ENCODE measurements at places on chromosomes 7 and 10.

GRCh38 chr7:138238734-138239659 is 162.7 kb downstream of the AKR1D1 start:
- DNase-seq, result no peak

DNA sequence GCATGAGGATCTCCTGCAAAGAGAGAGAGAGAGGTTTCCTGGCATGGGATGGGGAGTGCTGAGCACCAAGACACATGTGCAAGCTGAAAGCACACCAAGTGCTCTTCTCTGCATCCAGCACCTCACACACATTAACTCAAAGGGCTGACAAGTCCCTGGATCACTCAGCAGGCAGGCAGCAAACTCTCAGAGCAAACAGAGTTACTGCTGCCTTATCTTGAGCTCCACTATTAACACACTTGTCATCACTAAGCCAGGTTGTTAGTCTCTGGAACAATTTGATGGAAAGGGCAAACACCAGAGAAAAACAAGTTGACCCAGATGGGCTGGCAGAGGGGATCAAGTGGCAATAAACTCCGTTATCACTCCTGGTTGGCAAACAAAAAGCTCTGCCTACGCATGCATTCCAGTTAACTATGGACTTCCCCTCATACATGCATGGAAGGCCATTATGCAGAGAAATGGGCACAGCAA is 349.9 kb downstream of the KCNMA1 start:
- peak; percentile 70 for DNase-seq

DNA sequence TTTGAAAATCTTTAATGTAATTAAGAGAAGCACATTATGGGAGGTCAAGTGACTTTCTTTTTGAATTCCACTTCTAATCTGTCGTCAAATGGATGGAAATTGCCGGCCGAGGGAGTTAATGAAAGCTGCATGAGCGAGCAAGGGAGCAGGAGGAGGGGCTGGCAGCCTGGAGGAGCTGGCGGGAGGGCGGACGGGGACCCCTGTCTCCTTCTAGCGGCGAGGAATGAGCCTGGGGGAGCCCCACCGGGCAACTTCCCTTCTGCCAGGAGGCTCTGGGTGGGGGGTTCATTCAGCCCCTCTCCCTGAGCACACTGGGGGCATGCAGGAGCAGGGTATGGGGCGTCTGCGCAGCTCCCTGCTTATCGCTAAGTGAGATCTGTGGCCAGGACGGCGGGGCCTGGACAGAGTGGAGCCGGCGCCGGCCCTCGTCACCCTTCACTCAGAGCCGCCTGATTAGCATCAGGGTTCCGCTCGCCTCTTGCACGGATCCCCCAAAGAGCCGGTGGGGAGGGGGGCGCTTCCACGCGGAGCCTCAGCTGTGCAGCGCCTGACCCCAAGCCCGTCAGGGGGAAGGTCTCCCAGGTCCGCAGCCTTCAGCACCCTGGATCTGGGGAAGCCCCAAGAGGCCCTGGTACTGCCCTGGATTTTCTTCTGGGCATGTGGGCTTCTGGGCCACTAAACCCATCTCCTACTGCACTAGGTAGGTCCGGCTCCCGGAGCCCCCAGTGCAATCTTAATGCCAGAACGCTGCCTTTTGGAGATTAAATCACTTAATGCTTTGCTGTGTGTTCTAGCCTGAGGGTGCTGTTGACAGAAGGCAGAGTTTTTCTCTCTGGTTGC is 680.8 kb downstream of the LRMDA start:
- peak; percentile 19 for DNase-seq

DNA sequence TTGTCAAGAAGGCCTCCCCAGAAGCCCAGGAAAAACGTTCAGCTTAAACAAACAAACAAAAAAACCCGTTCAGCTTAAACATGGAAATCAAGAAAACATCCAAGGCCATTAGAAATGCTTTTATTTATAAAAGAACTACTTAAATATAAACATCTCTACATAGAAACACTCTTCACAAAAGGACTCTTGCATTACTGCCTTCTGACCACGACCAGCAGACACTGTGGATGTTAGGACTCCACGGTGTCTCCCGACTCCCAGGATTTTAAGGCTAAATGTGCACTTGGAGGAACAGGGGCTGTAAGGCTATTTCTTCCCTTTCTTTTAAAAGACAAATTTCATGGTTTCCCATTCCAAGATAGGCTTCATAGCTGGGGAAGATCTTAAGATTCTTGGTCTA is 93.0 kb downstream of the ABCC2 start:
- DNase-seq, result no peak

DNA sequence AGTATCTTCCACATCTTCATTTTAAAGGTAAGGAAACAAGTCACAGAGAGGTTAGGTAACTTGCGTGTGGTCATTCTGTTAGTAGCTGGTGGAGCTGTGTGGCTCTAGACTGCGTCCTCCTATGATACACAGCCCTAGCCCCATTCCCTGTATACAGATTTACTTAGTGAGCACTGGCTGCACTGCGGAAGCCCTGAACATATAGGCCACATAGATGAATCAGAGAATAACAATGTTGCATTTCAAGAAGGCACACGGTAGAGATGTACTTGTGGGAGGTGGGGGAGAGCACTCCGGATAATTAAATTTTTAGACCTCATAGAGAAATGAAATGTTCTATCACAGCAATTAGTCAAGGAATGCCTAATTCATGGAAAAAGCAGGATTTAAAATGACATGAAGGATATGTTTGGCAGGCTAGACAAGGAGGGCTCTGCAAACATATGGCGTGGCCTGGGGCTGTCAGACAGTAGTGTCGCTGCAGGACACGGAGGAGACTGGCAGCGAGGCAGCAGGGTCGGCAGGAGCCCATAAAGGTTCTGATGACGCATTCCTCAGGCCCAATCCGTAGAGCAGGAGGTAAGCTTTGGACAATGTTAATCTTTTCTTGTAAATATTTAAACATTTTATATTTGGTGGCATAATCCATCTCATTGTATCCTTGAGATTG is 29.5 kb downstream of the RAB11FIP2 start:
- no peak for DNase-seq

GRCh38 chr10:1608408-1608807 is 128.9 kb downstream of the ADARB2 start:
- DNase-seq, result no peak

DNA sequence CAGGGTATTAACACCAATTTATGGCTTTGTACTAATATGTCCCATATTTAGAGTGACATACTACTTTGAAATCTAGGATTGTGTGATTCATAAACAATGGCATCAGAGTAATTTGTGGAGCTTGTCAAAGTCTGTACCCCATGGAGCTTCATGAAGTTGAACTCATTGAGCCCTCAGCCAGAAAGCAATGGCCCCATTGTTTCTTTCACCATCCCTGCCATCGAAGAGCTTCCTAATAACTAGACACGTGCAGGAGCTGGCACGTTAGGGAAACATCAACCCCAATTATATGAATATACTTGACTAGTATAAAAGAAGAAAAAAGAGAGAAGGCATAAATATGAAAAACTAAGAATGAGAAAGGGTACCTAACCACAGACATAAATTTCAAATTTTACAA is 206.6 kb downstream of the CXCL12 start:
- no peak for DNase-seq

- peak; percentile 94 for DNase-seq
These were observed 145.6 kb downstream of the ADAM12 start for GRCh38 chr10:126242397-126243260.

- DNase-seq, result no peak
These were observed 71.9 kb upstream of the TNS3 start for GRCh38 chr7:47653550-47654411.

Measured in muscle of leg (tissue), 16 donors.